ENCODE measurements at places on chromosomes 6 and 20.

GRCh38 chr6:122049341-122049740, 350.1 kb upstream of the HSF2 start:
- no peak for DNase-seq

- DNase-seq, result no peak
Measured at GRCh38 chr6:34155471-34156300, 9.8 kb upstream of the GRM4 start.

GRCh38 chr6:156280065-156280464, 497.1 kb upstream of the ARID1B start:
- no peak for DNase-seq

- no peak for DNase-seq
Measured at GRCh38 chr6:6386010-6386409, 65.5 kb upstream of the F13A1 start.

Measured in neural crest cell (in vitro differentiated cells).